ENCODE measurements at places on chromosomes 1 and 21.

DNA sequence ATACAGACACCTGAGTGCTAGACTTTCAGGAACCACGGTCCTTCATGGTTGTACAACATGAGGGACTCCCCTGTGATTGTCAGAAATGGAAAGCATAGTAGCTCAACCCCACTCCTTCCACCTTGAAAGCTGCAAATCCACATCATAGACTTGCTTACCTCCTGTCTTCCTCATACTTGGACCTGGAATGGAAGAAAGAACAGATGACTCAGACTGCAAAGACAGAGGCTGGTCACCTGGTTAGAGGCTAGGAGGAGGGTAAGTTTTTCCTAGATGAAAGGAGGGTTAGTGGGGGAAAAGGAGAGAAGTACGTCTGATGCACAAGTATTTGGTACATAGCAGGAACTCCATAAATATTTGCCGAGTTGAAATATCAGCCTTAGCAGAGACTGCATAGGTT lies 37.2 kb downstream of the LRRC71 start:
- DNase-seq = no peak

DNA sequence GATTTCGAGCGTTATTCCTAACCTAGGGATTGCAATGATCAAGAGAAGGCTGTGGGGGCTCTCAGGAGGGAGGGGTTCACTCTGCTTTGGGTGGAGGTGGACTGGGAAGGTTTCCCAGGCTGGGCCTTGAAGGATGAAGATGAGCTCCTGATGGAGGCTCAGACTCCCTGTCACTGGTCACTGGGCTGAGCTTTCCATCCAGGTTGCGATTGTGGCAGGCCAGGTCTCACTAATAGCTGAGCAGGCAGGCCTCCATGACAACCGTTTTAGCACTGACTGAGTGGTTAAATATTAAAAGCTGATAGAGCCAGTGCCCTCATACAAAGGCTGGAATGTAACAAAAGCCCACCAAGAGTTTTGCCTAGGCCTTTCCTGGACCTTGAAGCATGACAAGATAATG lies 36.2 kb upstream of the EFCAB14 start:
- no peak for DNase-seq

- DNase-seq = no peak
Observed at GRCh38 chr1:44040418-44040817, 9.2 kb upstream of the SLC6A9 start.

DNA sequence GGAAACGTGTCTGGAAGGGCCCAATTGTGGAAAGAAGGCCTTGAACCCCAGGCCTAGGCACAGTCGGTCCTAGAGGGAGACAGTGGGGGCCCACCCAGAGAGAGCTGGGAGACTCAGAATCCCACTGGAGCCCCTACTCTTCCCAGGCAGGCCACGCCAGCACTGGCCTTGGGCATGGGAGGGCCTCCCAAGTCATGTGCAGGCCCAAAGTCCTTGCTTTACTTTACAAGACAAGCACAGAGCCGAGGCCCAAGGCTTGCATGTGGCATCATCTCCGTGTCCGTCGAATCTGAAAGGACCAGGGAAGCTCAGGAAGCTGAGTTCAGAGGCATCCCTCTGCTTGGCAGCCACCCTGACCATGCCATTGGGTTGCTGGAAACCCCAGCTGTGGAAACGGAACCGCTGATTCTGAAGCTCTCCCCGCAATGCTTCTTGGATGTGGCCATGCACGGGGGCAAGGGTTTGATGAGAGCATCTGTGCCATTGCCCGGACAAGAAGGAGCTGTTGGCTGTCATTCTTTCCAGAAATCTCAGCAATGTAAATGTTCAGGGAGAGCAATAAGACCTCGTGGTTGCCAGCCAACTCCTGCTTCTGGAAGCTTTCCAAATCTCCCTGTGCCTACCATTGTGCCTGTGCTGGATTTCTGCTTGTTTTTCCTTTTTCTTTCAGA lies 32.8 kb downstream of the ABCG1 start:
- no peak for DNase-seq

DNA sequence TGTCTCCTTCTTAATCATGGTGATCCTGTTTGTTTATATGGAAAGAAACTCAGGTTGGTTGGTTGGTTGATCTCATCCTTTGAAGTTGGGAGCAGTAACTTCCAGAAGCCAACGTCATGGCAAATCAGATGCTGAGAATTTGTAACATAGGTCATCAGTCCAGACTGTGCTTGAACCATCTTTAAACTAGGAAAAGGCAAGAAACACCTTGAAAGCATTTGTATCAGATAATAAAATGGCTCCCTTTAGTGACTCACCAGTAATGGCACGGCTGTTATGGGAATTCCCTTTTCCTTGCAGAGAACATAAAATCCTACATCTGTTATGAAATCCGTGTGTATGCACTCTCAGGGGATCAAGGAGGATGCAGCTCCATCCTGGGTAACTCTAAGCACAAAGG lies 58.1 kb downstream of the SERBP1 start:
- DNase-seq = no peak

- no peak for DNase-seq
Observed at GRCh38 chr1:245031041-245031440, 123.7 kb upstream of the KIF26B start.

- no peak for DNase-seq
Observed at GRCh38 chr1:224168859-224169380, 14.1 kb upstream of the DEGS1 start.

- no peak for DNase-seq
Observed at GRCh38 chr21:32914424-32915039, 111.2 kb upstream of the OLIG2 start.

DNA sequence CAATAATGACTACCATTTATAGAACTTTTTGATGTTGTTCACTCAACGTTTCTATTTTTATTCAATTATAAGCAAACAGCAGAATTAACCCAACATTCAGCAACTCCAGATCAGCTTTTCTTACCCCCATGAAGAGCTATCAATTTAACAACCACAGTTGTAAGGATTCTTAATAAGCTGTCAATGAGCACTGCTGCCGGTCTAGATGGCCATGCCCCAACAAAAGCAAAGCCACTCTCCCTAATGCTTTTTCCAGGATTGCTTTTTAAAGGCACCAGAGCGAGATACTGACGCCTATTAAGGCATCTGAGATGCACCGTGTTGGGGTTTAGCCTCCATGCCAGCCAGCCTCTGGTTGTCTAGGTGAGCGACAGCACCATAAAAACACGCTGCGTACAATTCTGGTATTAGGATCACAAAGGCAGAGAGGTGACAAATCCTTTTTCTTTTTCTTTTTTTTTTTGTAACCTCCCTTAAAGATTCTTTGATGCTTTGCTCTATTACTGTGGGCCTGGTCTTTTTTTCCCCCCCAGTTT lies 39.5 kb downstream of the PTPRC start:
- peak; percentile 25 for DNase-seq

- DNase-seq = no peak
Observed at GRCh38 chr1:110208916-110209645, 1.0 kb upstream of the KCNC4 start.

DNA sequence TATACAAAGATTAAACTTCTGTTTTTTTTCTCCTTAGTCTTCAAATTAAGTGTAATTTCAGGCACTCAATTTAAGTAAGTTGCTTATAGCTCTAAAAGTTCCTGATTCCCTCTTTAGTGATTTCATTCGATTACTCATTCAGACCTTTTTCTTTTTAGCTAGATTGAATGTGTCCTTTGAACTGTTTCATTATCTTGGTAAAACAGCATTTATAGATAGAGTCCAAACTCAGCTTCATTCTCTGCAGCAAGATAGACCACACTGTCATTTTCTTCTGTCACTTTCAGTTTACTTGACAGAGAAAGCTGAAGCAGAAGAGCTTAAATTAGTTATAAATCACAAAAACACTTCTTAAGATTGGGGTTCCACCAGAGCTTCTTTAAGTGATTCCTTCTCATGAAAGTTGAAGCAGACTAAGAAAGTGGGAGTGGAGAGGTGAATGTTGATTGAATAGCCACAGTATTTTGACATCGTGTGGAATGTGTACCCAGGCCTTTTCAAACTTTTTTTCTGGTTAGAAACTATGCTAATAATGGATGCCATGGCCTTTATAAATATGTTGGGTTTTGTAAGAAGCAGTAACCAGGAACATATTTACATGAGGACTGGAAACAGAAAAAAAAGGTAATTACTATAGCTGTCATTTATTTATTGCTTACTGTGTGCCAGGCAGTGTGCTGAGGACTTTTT lies 52.2 kb downstream of the ZBTB40 start:
- DNase-seq = no peak

DNA sequence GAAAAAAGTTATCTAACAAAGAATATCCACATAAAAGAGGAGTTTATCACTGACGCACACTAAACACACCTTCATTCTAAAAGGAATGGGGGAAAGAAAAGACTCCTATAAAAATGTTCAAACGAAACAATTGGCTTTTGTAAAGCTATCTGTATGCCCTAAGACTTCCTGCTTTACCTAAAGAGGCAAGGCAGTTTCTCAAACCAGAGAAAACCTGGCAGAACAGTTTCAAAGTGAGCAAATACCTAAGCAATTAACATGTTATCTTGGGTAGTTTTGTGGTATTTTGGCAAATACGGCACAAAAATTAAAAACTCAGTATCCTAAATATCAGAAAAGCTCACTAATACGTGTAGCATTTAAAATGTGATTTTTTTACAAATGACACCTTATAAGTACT lies 1.9 kb downstream of the PUM1 start:
- DNase-seq = no peak

DNA sequence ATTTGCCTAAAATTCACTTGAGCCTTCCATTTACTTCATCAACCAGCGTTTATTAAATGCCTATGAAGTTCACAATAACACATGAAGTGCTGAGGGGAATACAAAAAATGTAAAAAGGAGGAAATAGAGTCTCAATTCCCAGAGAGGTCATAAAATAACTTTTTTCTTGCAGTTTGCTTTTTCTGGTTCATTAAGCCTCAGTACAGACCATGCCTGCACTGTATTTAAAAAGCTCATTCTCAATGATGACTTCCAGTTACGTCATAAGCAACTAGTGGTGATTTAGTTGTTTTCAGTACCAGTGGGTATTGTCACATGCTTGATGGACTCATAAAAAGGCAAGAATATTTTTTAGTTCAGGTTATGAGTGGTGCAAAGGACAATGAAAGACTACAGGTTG lies 160.1 kb upstream of the UBE2U start:
- DNase-seq = no peak

- DNase-seq = no peak
Observed at GRCh38 chr1:155410931-155411330, 90.2 kb downstream of the RUSC1 start.

DNA sequence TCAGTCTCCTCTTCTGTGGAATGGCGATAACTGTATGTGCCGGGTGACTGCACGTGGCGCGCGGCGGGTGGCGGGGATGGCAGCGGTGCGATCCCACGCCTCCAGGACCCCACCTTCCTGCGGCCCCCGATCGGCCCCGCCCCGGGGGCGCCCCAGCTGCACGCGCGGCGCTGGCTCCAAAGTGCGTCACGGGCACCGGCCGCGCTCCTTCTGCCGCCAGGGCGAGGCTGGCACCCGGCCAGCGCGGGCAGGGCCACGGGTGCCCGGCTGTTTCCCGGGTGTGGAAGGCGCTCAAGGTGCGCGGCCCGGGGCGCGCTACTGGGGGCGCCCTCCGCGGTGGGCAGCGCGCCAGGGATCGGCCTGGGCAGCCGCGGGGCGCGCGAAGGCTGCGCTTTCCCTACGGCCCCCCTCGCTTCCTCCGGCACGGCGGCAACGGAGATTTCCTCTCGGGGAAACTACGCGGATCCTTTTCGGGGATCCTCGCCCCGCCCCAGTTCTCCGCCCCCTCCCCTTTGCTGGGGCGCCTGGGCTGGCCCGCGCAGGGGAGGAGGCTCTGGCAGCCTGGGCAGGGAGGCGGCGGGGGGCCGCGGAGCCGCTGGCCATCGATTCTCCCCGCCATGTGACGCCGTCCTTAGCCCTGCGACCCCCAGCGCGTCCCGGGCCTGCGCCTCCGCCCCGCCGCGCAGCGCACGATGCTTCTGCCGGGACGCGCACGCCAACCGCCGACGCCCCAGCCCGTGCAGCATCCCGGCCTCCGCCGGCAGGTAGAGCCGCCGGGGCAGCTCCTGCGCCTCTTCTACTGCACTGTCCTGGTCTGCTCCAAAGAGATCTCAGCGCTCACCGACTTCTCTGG lies at the start of gene EVA1C:
TSS of gene EVA1C (plus strand) at position 545 of the 853 bp plus-strand sequence. CDS start at position 693, 148 bp downstream.
- DNase-seq = peak; percentile 74

DNA sequence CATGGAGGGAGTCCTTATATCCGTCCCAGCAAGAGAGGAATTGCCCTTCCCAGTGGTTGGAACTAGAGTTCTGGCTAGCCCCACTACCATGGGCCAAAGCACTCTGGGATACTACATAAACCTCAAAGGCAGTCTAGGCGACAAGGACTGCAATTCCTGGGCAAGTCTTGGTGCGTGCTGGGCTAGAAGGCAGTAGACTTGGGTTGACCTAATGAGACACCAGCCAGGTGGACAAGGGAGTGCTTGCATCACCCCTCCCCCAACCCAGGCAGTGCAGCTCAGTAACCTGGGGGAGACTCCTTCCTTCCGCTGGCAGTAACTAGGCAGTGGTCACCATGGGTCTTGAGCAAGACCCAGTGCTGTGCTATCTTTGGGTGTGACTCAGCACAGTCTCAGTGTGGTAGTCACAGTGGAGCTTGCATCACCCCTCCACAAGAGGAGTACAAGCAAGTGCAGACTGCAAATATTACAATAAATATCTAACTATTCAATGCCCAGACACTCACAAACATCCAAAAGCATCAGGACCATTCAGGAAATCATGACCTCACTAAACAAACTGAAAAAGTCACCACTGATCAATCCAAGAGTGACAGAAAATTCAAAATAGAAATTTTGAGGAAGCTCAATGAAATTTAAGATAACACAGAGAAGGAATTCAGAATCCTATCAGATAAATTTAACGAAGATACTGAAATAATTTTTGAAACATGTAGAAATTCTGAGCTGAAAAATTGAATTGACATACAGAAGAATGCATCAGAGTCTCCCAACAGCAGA lies 84.7 kb upstream of the LYPLAL1 start:
- DNase-seq = no peak

DNA sequence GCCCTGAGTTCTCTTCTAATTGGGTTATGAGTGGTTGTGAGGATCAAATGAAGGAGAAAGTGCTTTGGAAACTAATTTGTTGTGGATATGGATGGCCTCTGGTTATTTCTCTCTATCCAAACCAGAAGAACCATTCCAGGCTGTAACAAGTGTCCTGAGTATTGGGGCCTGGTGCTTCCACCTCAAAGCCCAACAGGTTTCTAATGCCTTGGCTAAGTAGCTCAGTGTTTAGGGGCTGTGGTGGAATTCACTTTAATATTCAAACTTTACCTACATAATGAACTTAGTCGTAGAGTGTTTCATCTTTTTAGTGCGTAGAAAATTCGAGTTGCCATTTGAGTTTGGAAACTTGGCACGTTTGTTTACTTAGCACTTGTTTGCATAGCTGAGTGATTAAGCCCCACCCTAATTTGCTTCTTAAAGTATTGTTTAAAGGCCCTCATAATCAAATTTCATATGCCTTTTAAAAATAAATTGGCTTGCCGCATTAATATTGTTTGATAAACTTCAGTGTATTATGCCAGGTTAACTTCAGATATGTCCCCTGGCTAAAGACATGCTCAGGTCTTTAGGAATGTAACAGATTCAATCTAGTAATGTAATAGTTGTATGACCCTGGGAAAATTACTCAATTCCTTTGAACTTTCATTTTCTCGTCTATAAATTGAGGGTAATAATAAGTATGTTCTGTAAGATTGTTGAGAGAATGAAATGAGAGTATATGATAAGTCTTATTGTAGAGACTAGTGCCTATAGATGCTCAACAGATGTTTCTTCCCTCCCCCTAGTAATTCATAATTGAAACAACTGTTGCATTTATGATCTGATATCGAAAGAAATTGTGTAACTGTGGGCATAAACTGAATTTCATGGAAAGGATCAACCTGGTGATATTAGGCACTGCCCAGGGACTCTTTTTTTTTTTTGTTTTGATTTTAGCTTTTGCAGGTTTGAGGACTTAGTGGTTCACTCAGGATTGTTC lies 1.6 kb downstream of the AGO4 start:
- no peak for DNase-seq

- no peak for DNase-seq
Observed at GRCh38 chr1:232883992-232884661, 66.3 kb upstream of the NTPCR start.

All from stimulated activated CD4-positive, alpha-beta T cell treated with anti-CD3 and anti-CD28 coated beads, Interleukin-4, amount 100 ng/mL, for 4 hours (primary cell).